ENCODE measurements at places on chromosomes 1 and 21.

DNA sequence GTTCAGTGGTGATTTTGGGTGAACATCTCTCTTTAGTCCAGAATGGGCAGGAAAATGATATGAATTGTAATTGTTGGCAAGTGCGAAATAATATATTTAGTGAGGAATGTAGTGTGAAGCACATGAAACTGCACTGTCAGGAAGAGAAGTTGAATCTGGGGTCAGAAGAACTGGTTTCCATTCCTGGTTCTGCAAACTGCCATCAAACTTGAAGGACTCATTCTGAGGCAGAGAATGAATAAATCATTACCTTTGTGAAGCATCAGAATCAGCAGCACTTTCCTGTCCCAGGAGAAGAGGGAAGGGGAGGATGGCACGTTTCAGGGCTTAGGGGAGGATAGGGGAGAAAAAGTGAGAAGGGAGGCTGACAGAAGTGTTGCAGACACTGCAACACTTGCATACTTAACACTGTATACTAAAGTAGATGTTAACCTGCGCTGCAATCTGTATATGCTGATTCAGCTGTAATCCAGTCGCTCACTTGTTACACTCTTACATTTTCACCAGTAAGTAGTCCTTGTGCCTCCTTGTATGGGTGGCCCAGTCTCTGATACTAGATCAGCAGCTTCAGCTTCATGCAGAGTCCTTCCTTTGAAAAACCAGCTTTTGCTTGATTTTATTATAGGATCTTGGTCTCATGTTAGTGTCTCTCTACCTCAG is 10.5 kb upstream of the RPTN start:
- no peak for DNase-seq

GRCh38 chr1:91046766-91047165 is 24.9 kb upstream of the ZNF644 start:
- no peak for DNase-seq

DNA sequence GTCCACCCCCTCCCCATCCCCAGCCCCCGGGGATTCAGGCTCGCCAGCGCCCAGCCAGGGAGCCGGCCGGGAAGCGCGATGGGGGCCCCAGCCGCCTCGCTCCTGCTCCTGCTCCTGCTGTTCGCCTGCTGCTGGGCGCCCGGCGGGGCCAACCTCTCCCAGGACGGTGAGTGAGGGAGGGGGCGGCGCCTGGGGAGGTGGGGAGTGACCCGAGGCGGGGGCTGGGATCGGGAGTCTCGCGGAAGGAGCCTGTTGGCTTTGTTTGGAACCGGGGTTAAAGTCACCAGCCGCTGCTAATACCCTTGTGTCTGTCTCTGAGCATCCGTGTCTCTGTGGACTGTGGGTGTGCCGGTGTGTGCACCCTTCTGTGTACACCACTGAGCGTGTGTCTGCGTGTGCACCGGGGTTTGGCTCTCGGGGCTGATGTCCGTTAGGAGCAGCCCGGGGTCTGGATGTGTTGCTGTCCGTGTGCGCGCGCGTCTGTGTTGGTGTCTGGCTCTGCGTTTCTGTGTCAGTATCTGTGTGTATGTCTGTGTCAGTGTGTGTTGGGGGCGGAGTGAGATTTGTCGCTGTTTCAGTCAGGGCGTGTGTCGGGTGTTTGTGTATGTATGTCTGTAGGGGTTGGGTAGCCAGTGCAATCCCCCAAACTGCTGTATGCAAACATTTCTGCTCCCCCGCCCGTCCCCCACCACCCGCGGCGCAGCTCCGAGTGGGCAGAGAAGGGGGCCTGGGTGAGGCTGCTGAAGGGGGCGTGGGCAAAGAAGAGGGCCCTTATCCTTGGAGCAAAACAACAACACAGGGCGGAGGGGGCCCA is 480 bp downstream of the CADM3 start:
- DNase-seq, result no peak

DNA sequence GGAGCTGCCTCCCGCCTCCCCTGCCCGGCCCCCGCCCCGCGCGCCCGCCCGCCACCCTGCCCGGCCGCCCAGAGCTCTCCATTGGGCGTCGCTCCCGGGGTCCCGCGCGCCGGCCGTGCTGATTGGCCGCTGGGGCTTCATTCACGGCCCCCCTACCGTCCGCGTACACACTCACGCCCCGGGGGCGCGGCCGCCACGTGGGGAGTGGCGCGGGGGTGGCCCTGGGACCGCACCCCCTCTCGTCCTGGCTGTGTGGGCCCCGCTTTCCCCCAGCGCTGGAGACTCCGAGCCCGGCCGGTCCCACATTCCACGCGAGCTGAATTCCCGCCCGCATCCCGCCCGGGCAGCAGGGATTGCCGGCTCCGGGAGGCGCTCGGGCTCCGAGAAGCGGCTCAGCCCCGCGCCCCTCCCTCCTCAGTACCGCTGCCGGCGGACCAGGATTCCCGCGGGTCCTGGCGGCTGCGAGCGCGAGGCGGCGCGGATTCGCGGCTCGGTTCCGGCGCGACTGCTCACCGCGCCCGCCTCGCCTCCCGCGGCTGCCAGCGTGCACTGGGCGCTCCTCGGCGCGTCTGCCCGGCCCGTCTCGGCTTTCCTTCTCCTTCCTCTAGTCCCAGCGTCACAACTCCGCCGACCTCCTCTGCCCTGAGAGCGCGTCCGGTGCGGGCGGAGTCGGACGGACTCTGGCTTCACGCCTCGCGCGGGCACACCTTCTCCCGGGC is 450 bp upstream of the POU3F1 start:
- peak; percentile 57 for DNase-seq

DNA sequence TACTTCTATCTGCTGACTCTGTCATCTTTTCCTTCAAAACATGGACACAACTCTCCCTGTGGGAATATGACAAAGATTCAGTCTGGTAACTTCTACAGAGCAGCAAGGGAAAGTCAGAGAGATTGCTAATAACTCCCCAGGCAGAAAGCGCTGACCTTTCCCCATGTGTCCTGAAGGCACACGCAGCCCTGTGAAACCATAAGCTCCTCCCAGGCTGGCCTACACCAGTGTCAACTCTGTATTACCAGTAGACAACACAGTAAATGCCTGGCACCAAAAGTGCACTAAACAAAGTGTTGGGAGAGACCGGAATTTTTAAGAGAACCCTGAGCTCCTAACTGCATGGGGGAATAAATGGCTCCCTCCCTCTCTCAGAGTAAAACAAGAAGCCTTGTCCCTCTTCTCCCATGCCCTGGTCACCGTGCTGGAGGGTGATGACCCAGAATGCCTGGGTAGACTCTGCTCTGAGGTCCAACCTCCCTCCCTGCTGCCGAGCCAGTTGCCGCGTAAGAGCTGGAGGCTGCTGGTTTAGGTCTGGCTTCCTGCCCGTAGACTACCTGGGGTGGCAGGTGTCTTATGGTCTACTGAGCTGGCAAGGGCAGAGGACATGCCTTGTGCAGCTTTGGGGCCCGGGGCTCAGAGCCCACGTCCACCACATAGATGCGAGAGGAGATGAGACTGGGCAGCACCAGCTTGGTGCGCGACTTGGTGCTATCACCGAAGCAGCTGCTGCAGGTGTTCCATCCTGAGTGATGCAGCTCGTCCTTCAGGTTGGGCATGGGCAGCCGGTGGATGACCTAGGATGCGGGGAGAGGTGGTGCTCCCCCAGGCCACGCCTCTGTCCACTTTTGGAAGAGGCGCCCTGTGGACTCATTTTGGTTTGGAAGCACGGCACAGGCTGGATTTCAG is 3.9 kb downstream of the SELENBP1 start:
- no peak for DNase-seq

DNA sequence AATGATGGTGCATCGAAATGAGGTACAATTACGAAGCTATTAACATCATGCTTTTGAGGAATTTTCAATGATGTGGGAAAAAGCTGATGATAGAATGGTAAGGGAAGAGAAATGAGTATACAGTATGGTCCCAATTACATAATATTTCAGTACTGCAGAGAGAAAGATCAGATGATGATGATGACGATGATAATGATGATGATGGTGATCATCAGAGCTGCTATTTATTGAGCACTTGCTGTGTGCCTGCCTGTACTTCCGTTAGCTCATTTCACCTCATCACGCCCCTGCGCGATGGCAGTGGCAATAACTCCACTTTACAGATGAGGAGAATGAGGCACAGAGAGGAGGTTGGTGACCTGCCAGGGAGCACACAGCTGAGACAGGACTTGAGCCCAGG is 620.8 kb downstream of the MATN1 start:
- no peak for DNase-seq

DNA sequence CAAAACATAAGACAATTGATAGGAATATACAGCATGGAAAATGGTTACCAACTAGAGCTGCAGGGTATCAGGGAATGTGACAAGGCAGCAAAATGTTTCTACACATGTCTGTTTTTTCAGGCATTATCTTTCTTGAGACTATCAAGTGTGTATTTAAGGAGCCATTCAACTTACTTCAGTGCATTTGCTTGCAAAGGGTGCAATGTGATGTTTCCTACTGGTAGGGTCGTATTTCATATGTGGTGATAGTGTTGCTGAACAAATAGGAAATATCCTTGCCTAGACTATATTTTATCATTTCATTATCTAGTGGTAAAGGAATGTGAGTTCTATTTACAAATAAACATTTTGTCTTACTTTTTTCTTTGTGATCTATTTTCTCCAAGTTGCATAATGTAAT is 42.4 kb downstream of the PTPRC start:
- DNase-seq, result no peak

- no peak for DNase-seq
Measured at GRCh38 chr1:119799599-119800177, 11.6 kb downstream of the REG4 start.

DNA sequence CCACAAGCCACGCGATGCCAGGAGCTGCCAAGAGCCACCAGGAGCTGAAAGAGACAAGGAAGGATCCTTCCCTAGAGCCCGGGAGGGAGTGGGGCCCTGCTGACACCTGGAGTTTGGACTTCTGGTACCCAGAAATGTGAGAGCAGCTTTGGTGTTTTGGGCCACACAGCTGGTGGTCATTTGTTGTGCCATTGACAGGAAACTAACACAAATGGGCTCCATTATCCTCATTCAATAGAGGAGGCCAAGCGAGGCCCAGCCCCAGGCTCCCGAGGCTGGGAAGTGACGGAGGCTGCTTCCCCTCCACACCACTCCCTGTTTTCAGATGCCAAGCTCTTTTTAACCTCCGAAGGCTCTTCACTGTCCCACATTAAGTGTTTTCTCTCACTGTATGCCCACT is 25.5 kb downstream of the DHRS3 start:
- no peak for DNase-seq

DNA sequence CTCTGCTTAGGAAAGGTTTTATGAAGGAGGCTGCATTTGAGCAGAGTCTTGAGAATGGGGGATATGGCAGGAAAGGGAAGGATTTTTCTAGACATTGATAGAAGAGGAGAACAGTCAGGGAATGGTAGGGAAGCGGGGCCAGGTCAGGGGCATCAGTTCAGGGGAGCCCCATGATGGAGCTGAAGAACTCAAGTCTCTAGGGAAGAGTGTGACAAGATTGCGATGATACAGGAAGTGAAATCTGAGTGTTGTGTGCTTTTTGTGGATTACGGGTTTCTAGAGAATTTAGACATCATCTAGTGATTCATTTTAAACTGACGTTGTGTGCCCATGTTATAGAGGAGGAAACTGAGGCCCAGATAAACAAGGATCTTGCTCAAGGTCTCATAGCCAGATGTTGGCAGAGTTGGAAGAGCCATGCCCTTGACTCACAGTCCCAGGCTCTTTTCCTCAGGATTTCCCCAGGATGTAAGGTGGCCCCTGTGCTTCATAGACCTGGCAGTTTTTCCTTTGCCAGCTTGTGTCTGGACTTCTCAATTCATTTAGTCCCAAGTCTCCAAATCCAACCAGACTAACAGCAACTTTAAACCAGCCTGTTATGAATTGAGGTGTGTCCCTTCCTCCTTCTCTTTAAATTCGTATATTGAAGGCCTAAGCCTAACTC is 130.3 kb downstream of the ROR1 start:
- no peak for DNase-seq

DNA sequence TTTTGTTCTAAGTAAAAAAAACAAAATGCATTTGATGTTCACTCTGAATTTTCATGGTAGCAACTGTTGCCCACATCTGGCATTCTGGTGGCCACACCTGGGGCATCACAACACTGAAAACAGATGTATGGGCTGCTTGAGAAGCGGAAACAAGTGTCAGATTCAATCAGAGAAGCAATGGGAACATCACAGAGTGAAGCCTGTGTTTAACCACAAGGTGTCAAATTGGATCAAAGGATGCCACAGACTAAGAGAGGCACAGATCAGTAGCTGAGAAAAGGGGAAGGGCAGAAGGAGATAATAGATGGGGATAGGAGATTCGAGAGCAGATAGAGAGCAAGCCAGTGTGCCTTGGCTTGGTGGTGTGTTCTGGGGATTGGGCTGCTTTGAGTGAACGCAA is 49.8 kb upstream of the MTF2 start:
- no peak for DNase-seq

DNA sequence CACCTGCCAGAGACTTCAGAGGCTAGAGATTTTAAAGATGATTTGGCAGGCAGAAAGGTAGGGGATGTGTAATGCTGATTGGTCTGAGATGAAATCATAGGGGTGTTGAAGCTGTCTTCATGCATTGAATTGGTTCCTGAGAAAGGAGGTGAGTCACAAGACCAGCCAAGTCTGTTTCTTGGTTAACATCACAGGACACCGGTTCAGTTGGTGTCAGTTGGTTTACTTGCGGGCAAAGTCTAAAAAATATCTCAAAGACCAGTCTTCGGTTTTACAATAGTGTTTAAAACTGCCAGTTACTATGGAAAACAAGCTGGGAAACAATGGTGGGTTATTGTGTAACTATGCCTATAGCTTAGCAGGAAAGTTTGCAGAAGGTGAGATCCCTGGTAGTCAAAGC is 305.9 kb downstream of the BARHL2 start:
- DNase-seq, result no peak

DNA sequence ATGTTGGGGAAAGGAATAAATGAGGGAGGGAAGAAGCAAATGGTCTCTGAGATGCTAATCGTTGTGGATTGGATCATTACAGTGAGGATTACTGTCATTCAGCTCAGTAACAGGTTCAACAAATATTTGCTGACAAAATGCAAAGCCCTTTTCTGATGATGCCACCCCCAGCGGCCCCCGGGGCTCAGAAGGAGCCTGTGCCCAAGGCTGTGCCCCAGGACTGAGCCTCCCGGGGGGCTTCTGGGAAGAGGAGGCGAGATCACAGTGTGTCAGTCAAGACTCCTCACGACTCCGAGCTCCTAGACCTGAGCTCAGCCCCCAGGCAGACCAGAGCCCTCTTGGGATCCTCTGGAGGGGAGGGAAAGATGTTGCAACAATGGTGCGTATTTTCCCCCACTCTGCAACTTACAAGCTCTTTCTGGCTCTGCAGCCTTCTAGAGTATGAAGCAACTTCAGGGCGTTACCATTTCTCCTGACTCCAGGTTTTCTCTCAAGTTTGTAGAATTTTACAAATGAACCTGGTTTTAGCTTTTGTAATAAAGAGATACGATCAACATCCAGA is 20.8 kb downstream of the EPHA8 start:
- DNase-seq, result no peak

GRCh38 chr1:160657250-160657781 is 10.5 kb upstream of the SLAMF1 start:
- no peak for DNase-seq

GRCh38 chr1:229035054-229035747 is 235.7 kb upstream of the RAB4A start:
- no peak for DNase-seq
